GOT3 (cell line): ENCODE measurements at places on chromosomes 12 and 14.

GRCh38 chr12:116813271-116814041 lies 67.8 kb downstream of the HRK start:
- DNase-seq = no peak

DNA sequence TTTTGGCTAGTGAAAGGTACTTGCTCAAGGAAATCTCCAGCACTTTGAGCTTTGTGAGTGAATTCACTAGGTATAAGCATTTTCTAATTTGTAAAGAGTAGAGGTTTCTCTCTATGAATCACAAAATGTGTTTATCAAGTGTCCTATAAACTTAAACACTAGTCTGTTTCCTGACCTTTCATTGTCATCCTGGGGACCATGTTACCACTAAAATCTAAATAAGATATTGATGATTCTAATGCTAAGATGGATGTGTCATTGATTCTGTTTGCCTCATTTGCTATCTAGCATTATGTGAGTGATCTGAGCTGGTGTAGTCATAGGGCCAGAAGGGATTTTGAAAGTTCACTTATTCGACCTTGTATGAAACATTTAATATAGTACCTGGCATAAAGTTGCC lies 80.4 kb upstream of the DNM1L start:
- DNase-seq = no peak

- no peak for DNase-seq
These were observed at the start of gene TESPA1 for GRCh38 chr12:54984658-54985376. TESPA1 (minus strand) TSS chr12:54984762; CDS start chr12:54974562, 10,200 bp downstream.

GRCh38 chr12:127121494-127122084 lies 1145.4 kb upstream of the TMEM132C start:
- DNase-seq = no peak

DNA sequence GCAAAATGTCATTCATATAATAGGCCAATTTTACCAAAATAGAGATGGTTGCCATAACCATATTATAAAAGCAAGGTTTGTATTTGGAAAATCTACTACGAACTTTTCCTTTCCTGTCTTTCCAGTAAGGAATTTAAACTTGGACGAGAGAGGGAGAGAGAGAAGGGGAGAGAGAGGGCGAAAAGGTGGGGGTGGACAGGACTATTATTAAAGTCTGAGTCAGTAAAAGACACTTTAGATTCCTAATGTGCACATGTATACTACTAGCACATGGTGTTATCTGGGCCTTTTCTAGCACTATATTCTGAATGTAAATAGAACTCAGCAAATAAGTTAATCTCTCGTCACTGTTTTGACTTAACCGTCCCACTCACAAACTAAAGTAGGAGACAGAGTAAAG lies 30.4 kb upstream of the FBLN5 start:
- DNase-seq = no peak

GRCh38 chr12:79140711-79141110 lies 276.1 kb downstream of the SYT1 start:
- DNase-seq = no peak

DNA sequence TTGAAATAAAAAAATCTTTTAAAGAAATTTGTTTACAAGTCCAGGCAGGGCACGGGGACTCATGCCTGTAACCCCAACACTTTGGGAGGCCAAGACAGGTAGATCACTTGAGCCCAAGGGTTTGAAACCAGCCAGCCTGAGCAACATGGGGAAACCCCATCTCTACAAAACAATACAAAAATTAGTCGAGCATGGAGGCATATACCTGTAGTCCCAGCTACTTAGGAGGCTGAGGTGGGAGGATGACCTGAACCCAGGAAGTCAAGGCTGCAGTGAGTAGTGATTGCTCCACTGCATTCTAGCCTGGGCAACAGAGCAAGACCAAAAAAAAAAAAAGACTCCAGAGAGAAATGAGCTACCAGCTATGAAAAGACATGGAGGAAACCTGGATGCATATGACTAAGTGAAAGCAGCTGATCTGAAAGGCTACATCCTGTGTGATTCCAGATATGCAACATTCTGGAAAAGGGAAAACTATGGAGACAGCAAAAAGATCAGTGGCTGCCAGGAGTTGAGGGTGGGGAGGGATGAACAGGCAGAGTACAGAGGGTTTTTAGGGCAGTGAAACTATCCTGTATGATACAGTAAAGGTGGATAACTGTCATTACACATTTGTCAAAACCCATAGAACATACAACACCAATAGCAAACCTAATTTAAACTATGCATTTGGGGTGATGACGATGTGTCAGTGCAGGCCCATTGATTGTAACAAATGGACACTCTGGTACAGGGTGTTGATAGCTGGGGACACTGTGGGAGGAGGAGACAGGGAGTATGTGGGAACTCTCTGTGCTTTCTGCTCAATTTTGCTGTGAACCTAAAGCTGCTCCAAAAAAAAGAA lies 59.9 kb downstream of the PRKAB1 start:
- no peak for DNase-seq

DNA sequence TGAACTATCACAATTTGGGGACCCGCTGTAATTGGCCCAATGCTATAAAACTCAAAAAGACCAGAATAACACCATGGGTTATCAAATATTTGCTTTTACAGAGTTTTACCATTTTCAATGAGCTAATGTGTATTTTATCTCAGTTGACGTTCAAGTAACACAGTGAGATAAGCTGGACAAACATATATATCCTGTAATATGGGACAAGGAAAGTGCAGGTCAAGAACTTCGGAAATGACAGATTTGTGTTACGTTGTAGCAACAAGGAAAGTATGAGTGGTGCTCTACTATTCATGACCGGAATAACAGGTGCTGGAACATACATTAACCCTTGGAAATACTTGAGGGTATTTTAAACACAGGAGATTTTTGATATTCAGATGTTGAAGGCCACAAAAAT lies 566.4 kb upstream of the FLRT2 start:
- no peak for DNase-seq

DNA sequence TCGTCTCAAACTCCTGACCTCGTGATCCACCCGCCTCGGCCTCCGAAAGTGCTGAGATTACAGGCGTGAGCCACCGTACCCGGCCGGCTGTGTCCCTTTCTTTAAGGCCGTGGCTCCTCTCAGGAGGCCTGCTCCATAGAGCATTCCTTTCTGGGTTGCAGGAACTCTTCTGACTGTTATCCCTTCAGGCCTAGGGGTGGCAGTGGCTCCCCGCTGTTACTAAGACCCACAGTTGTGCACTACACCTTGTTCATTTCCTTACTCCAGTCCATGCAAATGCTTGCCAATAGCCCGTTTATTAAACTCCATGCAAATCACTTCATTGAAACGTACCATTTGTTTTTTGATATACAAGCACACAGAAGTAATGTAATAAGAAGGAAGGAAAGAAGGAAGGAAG lies 234.7 kb downstream of the BCAT1 start:
- DNase-seq = no peak

- DNase-seq = no peak
These were observed 38.5 kb upstream of the SLCO1C1 start for GRCh38 chr12:20656600-20656999.

DNA sequence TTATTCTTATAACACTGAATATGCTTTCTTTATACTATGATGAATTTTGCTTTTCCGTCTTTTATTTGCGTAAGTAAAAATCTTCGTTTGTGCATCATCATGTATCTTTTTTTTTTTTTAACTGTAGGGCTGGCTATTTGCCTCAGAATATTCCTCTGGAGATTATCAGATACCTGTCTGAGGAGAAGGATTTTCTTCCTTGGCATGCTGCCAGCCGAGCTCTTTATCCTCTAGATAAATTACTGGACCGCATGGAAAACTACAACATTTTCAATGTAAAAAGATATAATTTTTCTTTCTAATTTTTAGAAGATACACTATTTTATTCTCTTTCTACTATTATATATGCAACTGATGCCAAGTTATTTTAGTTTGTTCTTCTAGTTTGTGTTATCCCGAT lies 346.6 kb downstream of the TRHDE start:
- DNase-seq = no peak

DNA sequence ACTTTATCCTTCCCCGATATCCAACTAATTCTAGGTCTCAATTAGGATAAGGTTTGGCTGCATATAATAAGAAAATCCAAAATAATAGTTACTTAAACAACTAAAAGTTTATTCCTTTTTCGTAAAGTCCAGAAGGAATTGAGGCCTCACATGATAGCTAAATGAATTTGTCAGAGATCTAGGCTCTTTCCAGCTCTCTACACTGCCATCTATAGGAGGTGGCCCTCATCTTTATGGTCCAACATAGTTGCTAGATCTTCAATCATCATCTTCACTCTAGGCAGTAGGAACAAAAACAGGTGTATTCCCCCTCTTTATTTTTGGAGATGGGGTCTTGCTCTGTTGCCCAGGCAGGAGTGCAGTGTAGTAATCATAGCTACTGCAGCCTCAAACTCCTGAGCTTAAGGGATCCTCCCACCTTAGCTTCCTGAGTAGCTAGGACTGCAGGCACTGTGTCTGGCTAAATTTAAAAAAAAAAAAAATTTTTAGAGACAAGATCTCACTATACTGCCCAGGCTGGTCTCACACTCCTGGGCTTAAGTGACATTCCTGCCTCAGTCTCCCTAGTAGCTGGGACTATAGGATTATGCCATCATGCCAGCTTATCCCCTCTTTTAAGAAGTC lies 46.5 kb upstream of the SAV1 start:
- DNase-seq = no peak

GRCh38 chr12:111239235-111239634 lies 129.7 kb downstream of the PHETA1 start:
- DNase-seq = no peak

- DNase-seq = no peak
These were observed 83.1 kb downstream of the ANO6 start for GRCh38 chr12:45298721-45299692.

- no peak for DNase-seq
These were observed 358.5 kb upstream of the SFSWAP start for GRCh38 chr12:131352296-131352900.
